ENCODE measurements at places on chromosomes 12 and 14.

GRCh38 chr14:94321421-94322271 lies 1.5 kb downstream of the SERPINA6 start:
- DNase-seq = no peak

DNA sequence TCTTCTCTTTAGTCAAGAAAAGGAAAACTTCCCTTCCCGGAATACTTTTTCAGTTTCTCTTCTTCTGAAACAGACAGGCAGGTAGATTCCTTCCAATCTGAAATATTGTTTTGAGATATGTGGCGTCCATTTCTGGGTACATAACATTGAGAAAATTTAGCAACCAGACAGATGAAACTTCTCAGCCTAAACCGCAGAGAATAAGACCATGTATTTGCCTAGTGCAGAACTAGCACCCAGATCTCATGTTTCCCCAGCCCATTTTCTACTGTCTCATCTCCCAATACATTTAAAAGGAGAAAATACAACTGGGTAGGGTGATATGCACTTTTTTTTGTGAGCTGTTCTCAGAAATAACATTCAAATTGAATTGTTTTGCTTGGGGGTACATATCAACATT lies 6.4 kb downstream of the AVPR1A start:
- DNase-seq = no peak

DNA sequence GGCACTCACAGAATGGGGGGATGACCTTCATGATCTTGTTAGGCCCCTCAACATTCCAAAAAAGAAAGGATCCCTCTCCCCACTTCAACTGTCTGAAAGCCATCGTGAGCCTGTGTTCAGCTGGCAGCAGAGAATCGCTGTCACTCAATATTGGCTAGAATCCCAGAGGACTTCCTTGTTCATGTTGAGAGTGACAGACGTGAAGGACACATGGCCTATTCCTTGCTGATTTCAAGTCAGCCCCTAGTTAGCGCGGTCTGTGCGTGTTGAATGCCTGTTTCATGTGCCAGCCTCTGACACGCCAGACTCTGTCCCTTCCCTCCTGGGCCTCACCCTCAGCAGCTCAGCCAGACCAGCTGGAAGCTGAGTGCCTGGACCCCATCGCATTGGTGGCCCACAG lies 43.1 kb downstream of the DNAH10 start:
- DNase-seq = no peak

- DNase-seq = no peak
Measured at GRCh38 chr14:68807148-68807600, 14.3 kb upstream of the ZFP36L1 start.

- no peak for DNase-seq
Measured at GRCh38 chr14:74915826-74916225, 7.2 kb downstream of the RPS6KL1 start.

GRCh38 chr12:105334001-105334400 lies 3.5 kb downstream of the C12orf75 start:
- no peak for DNase-seq

DNA sequence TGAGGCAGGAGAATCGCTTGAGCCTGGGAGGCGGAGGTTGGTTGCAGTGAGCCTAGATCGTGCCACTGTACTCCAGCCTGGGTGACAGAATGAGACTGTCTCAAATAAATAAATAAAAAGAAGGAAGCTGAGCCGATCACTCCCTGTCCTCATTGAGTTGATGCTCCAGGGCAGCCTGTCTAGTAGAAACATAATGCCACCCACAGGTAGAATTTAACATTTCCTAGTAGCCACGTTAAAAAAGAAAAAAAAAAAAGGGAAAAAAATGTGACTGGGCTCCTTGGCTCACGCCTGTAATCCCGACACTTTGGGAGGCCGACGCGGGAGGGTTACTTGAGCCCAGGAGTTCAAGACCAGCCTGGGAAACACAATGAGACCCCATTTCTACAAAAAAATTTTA lies 135.7 kb downstream of the SCARB1 start:
- no peak for DNase-seq

DNA sequence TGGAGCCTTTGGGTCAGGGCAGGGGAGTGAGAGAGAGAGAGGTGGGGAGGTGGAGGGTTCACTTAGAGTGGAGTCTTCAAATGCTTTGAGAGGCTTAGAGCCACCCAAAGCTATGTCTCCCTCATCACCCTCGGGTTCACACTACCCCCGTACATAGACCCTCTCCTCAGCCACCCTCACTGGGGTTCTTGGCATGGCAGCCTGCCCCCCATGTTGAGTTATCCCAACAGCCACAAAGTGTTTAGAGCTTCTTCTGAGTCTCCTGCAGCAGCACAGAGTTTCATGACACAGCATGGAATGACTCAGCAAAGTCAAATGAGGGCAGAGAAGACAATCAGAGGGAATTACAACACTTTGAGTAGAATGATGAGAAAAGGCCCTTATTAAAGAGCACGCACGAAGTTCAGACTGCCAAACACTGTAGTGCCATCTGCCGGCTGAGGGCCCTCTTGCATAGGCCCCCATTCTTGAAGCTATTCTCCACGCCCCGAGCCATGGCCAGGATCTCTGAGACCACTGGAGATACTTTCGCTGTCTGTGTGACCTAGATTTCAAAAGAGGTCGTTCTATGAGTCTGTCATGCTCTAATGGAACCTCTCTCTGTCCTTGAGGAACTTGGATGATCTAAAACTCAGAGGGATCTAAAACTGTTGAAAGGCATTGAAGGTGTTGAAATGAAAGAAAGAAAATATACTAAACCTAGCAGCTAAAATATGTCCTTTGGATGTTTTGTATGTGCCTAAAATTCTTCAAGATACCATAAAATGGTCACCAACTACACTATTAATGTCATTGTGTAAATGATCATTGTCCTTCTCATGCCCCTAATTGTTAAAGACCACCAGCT lies 221.9 kb downstream of the PELI2 start:
- no peak for DNase-seq

Data from D721Med (cell line).